Cortex of kidney (tissue), 1 donor: ENCODE measurements at places on chromosomes 16 and 17.

GRCh38 chr16:67063008-67063407 is 34.1 kb downstream of the CBFB start:
- no peak for DNase-seq

DNA sequence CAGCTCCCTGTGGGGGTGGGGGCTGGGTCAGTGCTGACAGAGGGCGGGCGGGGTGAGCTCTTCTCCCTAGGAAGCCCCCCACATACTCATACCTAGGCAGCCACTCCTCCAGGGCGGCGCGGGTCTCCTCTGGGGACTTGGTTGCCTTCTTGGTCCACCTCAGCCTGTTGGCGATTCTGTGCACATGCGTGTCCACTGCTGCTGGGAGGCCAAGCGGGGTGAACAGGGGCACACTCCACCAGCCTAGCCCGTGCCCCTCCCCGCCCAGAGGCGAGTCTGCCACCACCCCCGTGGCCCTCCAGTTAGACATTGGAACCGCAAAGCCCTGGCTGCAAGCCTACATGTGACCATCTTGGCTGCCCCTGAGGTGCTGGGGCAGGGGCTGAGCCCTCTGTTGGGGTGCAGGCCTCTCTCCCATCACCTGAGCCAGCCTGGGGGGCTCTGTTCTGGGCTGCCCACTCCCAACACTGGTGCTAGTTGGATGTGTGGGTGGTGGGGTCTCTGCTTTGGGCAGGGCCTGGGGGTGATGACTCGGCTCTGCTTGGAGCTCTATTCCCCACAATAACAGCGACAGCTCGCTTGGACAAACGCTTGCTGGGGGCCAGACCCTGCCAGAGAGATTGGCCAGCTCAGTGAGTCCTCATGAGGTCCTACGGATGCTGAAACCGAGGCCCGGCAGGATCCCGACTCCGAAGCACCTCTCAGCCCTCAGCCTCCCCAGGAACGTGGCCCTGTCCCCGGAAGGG is 7.4 kb downstream of the NTHL1 start:
- no peak for DNase-seq

DNA sequence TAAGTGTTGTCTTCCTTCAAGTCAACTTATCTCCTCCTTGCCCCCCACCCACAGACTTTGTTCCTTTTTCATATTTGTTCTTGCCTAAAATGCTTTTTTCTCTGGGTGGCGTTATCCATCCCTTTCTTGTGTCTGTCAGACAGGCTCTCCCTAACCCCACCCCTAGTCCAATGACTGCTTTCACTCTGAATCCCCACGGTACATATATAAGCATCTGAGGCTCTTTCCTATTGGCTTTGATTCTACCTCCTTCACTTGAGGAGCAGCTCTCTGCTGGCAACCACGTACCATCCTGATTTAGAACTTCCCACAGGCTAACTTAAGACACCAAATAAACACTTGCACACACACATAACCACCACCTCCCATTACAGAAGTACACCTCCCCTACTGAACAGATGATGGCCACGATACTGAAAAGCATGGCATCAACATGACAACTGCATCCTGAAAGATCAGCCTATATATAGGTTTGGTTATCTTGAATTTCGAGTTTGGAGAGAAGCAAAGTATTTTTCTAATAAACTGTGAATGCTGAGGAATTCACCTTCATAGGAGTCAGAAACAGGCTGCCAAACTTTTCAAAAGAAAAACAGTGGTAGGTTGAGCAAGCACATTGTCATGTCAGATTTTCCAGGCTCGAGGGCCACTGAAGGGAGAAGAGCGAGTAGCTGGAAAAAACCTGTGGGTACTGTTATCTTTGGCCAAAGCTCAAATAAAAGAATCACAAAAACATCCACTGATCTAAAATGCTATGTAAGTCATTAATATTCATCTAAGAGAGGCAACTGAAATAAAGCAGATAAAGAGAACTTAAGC is 24.3 kb downstream of the STAT3 start:
- DNase-seq = no peak

GRCh38 chr17:50222922-50223321 is 21.5 kb upstream of the COL1A1 start:
- DNase-seq = no peak

GRCh38 chr16:2770057-2770951 is 6.8 kb downstream of the ELOB start:
- no peak for DNase-seq

- no peak for DNase-seq
Observed at GRCh38 chr16:12526515-12526914, 277.2 kb downstream of the CPPED1 start.

GRCh38 chr17:48175692-48176470 is 68.3 kb downstream of the SNX11 start:
- DNase-seq = no peak

DNA sequence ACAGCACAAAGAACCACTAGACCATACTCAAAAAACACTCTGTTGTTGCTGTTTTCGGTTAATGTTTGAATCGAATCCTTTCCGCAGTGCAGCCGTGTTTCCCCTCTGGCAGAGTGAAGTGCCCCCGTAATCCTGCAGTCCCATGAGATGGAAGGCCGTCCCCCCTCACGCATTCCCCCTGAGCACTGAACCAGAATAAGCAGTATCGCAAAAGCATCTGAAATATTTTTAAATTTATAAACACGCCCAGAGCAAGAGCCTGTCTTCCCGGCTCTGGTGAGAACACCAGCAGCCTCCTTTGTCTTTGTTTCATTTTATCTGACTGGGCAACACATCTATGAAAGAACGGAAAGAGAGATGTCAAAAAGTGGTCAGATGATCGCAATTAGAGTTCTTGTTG is 121.0 kb upstream of the ADAMTS18 start:
- DNase-seq = no peak

DNA sequence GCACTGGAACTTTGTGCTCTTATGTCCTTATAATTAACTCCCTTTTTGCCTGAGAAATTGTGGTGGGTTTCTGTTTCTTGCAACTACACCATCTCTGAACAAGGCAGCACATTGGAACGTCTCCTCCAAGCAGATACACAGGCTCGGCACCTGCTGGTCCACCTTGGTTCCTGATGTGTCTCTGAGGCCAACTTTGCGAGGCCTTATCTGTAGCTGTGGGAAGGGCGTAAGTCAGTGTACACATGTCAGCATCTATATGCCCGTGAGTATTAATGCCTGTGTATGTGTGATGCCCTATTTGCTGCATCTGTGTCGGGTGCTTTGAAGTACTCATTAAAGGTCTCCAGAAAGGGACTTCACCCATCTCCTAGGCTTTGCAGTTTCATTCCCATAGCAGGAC is 17.5 kb downstream of the GP2 start:
- DNase-seq = no peak

DNA sequence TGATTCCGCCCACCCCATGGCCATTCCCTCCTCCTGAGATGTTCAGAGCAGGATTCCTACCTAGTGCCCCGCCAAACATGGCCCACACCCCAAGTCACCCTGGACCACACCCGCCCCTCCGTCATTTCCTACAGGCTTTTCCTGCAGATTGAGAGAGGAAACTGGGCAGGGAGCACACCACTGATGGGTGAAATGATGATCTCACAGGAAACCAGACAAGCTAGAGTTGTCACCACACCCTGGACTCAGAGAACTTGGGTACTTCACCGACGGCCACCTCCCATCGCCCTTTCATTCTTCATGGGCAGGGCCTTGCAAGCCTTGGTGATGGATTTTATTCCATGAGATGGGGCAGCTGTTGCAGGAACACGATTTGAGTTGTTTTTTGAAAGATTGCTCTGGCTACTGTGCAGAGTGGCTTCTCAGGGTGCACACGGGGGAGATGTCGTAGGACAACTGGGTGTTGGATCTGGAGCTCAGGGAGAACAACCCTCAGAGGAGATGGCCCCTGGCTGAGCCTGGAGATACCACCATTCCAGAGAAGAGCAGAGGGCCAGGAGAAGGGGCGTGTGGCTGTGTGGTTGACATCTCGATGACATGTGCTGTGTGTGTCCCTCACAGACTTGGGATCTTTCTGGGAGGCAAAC is 7.4 kb upstream of the B9D1 start:
- no peak for DNase-seq

DNA sequence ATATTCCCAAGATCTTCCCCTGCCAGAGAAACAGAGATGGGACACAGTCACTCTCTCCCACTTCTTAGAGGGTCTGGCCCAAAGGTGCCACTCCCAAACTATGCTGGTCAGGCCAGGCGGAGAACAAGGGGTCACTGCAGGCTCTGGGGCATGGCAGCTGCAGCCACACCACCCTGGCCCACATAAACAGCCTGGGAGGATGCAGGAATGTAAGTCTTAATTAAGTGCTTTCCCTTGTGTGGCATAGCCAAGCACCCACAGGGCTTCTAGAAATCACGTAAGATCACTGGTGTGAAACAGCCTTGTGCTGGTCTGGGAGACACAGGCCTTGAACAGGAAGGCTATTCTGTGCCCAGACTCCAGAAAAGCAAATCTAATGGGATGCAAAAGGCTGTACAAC is 31.5 kb downstream of the ABCC12 start:
- DNase-seq = no peak

DNA sequence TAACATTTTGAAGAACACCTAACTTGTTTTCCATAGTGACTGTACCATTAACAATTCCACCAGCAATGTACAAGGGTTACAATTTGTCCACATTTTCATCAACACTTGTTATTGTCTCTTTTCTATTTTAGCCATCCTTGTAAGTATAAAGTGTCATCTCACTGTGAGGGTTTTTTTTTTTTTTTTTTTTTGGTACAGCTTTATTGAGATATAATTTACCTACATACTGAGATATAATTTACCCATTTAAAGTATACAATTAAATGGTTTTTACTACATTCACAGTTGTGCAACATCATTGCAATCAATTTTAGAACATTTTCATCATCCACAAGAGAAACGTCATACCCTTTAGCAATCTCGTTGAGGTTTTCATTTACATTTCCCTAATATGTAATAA is 17.9 kb upstream of the TMIGD1 start:
- DNase-seq = no peak

- no peak for DNase-seq
Observed at GRCh38 chr17:80358861-80359260, 56.1 kb upstream of the ENDOV start.

- DNase-seq = no peak
Observed at GRCh38 chr16:82524976-82525375, 101.8 kb upstream of the CDH13 start.

GRCh38 chr17:59760160-59760559 is 52.7 kb downstream of the VMP1 start:
- DNase-seq = no peak
